ENCODE measurements at places on chromosomes 7 and 10.

DNA sequence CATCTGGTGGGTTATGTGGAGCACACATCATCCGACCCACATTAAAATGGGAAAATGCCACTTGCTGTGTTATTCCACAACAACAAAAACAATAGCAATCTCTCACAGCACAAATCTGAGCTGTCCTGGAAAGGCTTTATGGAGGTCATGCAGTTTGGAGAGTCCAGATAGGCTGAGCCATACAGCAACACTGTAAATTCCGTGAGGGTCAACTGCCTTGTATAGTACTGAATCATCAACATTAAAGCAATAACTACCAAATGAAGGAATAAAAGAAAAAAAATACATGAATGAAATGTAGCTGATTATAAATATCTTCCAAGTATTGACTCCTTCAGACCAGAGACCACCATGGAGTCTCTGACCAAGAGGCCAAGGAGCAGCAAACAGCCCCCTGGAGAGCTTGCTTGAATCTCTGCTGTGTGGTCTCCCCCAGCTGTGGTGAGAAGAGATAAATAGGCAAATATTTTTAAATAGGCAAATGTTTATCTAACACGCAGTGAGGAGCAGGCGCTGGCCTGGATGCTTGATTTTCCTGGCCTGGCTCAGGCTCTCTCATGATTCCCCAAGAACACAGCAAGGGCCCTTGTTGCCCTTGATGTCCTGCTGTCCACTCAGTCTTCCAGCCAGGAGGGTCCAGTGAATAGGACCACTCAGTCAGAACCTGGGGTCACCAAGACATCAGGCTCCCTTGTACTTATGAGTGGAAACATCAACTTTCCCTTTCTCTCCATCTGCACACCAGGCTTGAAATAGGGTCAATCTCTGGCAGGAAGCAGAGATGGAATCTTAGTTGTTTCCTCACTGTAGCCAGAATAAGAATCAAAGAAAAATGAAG is 1021.3 kb downstream of the XPNPEP1 start:
- DNase-seq, result no peak

- no peak for DNase-seq
Observed at GRCh38 chr7:100016215-100016901, 962 bp downstream of the ZKSCAN1 start.

- no peak for DNase-seq
Observed at GRCh38 chr10:118256825-118257570, 85.1 kb downstream of the FAM204A start.

DNA sequence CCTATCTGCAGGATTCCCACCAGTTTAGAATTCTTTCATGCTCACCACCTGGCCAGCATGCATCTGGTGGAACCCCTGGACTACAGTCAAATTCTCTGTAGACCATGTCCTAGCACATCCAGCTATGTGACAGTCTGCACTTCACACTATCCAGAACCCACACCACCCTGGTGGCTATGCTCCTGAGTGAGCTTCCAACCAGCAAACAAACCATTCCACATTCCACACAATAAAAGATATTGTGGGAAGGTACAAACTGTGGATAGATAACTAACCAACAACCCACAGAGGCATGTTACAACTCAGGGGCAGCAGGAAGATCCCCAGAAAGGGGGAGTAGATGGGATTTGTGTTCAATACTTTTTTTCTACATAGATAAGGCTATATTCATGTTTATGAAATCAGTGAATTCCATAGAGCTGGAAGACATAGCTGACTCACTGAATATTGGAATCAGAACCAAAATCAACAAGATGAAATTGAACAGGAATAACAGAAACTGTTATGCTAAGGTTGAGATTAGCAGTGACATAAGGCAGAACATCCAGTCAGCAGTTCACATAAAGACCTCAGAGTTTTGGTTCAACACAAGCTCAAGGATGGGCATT is 72.5 kb downstream of the LRRC17 start:
- DNase-seq, result no peak

Data from RWPE1 (cell line).